ENCODE measurements at places on chromosomes 1 and 21.

DNA sequence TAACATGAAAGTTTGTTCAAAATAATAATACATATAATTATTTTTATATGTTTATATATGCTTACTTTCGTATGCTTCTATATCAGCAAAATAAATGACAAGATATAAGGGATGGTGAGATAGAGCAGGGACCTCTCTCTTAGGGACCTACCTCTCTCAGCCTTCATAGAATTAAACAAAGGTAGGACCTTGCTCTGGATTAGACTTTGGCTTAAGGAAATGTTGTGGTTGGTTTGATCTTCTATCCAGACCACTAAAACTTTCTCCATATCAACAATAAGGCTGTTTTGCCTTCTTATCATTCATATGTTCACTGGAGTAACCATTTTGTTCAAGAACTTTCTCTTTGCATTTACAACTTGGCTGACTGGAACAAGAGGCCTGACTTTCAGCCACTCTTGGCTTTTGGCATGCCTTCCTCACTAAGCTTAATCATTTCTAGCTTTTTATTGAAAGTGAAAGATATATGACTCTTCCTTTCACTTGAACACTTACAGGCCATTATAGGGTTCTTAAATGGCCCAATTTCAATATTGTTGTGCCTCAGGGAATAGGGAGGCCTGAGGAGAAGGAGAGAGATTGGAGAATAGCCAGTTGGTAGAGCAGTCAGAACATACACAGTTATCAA is 14.4 kb downstream of the FRRS1 start:
- DNase-seq: no peak

- no peak for DNase-seq
These were observed 87.1 kb upstream of the COL6A1 start for GRCh38 chr21:45894450-45894825.

- DNase-seq: peak; percentile 55
These were observed 43.7 kb upstream of the KCNA3 start for GRCh38 chr1:110718452-110718851.

- DNase-seq: no peak
These were observed 191.8 kb upstream of the DPYD start for GRCh38 chr1:98112626-98113025.

DNA sequence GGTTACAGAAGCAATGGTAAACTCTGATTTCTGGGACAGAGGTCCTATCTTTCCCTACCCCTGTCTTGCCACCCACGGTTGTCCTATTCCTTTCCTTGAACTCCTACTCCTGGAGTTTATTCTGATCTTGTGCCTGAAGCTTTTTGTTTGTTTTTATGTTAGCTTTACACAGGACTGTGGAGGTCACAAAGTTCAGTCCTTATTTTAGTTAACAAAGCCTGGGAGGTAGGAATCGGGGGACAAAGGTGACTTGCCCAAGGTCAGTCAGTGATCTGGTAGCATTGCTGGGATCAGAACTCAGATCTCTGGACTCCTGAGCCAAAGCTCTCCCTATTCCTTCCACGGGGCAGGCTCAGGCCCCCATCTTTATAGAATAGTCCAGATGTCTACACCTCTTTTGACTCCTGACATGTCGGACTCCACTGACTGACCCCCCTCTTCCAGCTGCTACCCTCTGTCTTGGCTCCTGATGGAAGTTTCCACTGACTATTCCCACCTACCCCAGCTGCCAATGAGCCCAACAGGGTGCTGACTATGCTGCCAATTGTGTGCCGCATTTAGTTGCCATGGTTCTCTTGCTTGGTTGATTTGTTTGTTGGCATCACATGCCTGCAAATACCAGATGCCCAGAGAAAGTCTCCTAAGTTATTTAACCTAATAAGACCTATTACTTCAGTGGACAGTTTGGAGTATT is 9.9 kb downstream of the F5 start:
- no peak for DNase-seq

- no peak for DNase-seq
These were observed 37.7 kb upstream of the COL6A1 start for GRCh38 chr21:45943630-45944540.

DNA sequence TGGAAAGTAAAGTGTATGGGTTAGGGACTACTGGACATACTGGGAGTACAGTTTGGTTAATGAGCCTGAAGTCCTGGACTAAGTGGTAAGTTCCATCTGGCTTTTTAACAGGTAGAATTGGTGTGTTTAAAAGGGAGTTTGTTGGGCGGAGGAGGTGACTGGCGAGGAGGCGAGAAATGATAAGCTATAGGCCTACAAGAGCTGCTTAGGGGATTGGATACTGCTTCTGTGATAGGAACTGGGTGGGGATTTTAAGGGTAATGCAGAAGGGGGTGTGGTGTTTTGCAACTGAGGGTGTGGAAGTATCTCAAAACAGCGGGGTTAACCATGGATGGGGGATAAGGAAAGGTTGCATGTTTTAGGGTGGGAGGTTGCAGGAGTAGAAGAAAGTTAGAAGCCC is 3.5 kb downstream of the ERVH48-1 start:
- no peak for DNase-seq

GRCh38 chr1:171152549-171152948 is 32.6 kb upstream of the FMO2 start:
- DNase-seq: no peak

- no peak for DNase-seq
These were observed 1.2 kb upstream of the DLGAP3 start for GRCh38 chr1:34930702-34931071.

GRCh38 chr1:50735443-50735842 is 224.6 kb downstream of the FAF1 start:
- DNase-seq: no peak

DNA sequence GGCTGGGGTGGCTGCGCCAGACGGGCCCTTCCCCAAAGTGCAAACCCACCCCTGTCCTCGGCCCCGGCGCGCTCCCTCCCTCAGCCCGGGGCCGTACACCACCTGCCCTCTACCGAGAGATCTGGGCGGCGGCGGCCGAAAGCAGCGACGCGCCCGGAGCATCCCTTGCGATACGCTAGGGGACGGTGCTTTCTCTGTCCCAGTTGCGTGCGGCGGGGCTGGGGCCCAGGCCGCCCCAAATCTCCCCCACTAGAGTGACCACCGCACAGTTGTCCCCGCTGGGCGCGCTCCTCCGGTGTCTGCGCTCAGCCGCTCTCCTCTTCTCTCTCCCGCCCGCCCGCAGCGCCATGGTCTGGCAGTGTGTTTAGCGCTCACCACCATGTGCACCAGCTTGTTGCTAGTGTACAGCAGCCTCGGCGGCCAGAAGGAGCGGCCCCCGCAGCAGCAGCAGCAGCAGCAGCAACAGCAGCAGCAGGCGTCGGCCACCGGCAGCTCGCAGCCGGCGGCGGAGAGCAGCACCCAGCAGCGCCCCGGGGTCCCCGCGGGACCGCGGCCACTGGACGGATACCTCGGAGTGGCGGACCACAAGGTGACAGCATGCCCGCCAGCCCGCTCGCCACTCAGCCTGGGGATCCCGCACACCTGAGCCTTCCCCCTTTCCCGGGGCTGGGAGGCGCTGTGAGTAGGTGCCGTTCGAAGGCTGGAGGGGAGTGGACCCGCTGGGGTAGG is 1.0 kb downstream of the ST6GALNAC5 start:
- no peak for DNase-seq

DNA sequence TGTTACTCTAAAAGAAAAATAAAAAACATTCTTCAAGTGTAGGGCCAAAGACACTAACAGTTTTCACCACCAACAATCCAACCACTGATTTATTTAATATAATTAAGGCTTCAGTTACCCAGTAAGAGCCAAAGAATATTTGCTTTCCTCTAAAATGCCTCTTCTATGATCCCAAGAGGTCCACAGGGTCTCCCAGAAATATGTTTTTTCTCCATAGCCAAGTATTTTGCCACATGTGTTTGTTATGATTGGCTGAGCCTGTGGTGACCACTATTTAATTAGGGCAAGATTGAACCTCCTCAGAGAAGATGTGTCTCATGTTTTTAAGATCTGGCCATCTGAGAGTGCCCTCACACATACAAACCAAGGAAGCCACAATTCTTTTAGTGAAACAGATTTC is 135.9 kb downstream of the TPR start:
- DNase-seq: no peak

DNA sequence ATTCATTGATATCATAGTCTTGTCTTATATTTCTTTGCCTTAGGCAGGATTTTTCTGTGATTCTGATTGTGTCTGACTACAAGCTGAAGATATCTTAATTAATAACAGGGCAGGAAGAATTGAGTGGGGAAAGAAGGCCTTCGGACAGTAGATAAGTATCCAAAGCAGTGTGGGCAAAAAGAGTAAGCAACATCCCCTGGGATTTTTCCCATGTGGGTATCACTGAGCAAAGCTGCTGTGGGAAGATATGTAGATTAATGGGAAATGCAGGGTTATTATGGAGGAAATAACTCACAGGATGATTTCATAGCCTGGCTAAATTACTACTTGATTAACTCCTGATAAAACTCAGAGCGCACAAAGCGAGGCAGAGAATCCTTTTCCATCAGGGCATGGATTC is 55.7 kb downstream of the RGS5 start:
- no peak for DNase-seq

GRCh38 chr21:46500224-46500861 is 41.7 kb downstream of the DIP2A start:
- DNase-seq: no peak

DNA sequence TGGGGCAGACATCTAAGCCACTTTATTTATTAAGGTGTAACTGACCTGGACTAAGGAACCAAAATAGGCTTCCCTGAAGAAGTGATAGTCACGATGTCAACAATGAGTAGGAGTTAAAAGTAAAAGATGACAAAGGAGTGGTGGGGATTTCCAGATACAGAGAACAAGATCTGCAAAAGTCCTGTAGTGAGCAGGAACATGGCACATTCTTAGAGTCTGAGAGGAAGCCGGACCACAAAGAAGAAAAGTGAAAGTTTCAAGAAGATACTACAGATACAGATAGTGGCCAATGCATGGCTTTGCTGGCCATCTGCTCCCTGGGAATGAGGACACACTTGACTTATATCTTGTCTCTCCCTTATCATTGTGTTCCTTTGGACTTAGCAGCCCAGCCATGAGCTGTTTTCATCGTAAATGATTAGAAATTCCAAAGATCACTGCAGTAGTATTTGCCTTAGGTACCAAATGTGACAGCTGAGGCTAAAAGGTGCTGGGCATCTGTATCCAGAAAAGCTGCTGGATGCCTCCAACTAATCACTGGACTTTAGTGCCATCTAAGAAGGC is 302.4 kb upstream of the NR5A2 start:
- DNase-seq: no peak

DNA sequence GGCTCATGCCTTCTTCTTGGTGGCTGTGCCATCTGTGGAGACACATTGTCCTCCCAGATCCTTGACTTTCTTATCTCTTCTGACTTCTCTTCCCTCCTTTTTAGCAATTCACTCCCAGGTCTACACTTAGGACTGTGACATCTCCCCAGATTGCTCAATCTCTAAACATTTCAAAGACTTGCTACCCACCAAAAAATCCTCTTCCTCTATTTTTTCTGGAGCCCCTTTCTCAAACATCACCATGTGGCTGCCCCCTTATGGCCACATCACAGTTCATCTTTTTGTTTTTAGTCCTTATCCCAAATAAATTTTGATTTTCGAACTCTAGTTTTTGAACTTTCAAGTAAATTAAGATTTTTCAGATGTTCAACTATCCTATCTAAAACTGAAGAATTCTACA is 148.6 kb upstream of the HOOK1 start:
- no peak for DNase-seq

DNA sequence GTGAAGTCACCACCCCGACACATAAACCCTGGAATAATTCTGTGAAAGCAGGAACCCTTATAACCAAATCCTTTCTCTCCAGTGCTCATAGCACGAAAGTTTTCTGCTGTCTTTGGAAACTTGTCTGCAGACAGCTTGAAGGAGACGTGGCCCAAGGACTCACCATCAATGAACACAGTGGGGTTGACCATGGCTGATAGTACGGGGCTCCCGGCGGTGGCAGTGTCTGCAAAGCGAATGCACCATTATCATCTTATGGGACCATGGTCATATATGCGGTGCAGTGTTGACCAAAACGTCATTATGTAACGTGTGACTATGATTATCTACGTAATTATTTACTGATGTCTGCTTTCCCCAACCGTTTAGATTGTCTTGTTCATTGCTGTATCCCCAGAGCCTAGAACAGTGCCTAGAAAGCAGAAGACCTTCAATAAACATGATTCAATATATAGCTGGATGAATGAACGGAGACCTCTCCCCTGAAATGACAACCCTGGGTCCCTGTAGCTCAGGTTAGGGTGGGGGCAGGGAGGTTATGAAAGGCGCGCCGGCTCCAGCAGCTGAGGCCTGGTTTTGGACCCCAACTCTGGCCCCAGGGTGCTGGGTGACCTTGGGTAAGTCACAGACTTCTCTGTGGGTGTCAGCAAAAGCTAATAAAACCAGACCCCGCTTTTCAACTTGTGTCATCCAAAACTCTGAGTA is 128.4 kb upstream of the ZBTB40 start:
- no peak for DNase-seq

GRCh38 chr1:205920159-205920558 is 23.1 kb downstream of the SLC26A9 start:
- DNase-seq: peak; percentile 89

DNA sequence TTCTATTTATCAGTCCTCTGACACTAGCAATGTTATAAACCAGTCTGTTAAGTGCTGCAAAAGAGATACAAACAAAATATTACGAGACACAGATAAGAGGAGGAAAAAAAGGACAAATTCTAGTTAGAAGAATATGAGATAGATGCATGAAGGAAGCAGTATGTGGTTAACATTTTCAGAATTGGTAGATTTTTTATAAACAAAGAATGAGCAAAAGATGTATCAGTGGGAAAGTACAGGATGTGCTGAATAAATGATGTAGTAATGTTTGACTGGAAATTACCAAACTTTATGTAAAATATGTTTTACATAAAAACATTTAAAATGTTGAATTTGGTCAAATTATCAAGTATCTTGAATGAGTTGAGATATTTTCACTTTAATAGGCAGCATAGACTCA is 574.2 kb downstream of the NUF2 start:
- no peak for DNase-seq

DNA sequence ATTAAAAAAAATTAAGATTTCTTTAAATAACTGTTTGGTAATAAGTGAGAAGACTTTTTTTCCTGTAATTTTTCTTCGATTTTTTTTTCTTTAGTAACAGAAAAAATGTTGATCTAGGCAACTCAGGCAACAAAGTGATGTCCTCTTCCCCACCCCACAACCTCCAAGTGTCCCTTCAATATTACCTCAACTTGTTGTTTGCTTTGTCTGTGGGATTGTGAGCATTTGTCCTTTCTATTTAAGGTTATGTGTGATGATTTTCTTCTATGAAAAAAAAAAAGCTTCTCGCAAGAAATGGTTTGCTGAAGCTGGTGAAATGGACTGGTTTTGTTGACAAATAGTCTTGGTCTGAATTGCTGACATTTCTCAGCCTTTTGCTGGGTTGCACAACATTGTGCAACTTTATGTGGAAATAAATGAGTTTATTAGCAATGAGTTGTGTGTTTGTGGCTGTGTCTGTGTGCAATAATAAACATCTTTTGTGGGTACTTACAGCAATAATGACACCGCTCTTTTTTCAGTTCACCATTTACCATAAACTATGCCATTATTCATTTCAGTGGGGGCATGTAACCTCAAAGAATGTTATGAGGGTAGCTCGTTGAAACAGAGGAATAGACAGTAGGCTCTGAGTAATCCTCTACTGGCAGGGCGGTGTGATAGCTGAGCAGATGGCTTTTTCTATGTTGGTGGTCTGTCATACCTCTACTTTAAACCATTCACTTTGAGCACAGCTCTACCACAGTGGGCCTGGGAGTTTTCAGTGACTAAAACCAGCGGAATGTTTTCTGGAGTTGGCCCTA is 218.4 kb downstream of the HLX start:
- DNase-seq: no peak

- DNase-seq: no peak
These were observed 9.7 kb upstream of the ATAD3B start for GRCh38 chr1:1461721-1462317.

GRCh38 chr1:242788771-242789170 is 264.3 kb upstream of the PLD5 start:
- no peak for DNase-seq
